ENCODE measurements at places on chromosomes 1 and 21.

DNA sequence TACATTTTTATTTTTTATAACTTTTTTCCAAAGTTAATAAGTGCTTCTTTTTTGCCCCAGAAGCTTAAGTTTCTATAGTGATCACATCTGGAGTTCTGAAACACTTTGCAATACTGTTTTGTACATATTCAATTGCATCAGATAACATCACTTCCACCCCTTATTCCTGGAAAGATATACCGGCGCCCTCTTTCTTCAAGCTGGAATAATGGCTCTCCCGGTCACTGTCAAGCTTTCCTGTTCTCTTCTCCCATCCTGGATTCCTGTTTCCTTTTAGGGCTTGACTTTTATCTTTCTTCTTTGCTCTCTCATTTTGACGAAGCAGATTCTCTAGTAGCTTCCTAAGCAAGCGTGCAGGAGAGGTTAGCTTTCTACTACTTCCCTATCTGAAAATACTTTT lies 1866.8 kb downstream of the MRPL39 start:
- DNase-seq = no peak

- DNase-seq = no peak
Observed at GRCh38 chr1:82121421-82121820, 320.7 kb downstream of the ADGRL2 start.

- DNase-seq = no peak
Observed at GRCh38 chr1:232635279-232635678, 5.3 kb upstream of the SIPA1L2 start.

- DNase-seq = no peak
Observed at GRCh38 chr1:111275079-111275478, 15.6 kb upstream of the CHIA start.

- DNase-seq = no peak
Observed at GRCh38 chr1:223733898-223734852, 21.8 kb downstream of the CAPN2 start.

GRCh38 chr1:177181631-177182291 lies 11.0 kb downstream of the BRINP2 start:
- DNase-seq = peak; percentile 75

- peak; percentile 83 for DNase-seq
Observed at GRCh38 chr1:203028784-203029553, 2.7 kb downstream of the PPFIA4 start.

DNA sequence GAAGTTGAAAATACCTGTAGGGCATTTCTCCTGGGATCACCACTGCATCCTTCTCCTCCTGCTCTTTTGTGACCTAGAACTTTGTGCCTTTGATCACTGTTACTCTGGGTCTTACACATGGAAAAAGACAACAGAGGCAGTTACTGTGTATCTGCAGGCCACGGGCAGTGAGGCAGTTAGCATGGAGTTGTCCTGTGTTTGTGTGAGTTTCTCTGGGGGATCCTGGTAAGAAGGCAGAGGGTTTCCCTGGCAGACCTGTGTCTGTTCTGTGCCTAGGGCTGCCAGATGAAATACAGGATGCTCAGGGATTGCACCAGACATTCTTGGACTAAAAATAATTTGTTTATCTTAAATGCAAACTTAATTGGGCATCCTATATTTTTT lies 44.4 kb upstream of the SCCPDH start:
- no peak for DNase-seq

GRCh38 chr21:41559658-41560631 lies 52.0 kb upstream of the TMPRSS2 start:
- no peak for DNase-seq

GRCh38 chr1:87202922-87203655 lies 125.6 kb upstream of the LMO4 start:
- DNase-seq = no peak

GRCh38 chr1:210771131-210771530 lies 362.8 kb downstream of the KCNH1 start:
- DNase-seq = no peak

DNA sequence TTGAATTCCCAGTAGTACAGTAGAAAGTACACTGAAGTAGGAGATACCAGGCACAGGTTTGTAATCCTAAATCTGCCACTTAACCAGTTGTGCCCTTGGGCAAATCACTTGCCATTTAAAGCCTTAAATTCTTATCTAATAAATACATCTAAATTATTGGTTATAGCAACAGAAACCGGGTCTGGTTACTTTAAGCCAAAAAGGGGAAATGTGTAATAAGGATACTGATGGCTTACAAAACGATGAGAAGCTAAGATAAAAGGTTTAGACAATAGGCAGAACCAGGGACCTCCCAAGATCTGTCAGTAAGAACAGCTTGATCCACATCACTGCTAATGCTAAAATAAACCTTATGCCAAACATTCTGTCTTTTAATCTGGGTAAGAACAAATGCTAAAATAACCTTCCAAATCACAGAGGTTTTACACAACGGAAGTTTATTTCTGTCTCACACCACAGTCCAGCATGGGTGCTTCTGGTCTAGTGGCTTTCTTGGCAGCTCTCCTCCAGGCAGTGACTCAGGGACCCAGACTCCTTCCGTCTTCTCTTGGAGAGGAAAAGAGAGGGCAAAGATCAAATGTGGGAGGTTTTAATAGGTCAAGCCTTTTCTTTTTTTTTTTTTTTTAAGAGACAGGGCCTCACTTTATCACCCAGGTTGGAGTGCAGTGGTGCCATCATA lies 16.5 kb upstream of the ZMYM1 start:
- no peak for DNase-seq

DNA sequence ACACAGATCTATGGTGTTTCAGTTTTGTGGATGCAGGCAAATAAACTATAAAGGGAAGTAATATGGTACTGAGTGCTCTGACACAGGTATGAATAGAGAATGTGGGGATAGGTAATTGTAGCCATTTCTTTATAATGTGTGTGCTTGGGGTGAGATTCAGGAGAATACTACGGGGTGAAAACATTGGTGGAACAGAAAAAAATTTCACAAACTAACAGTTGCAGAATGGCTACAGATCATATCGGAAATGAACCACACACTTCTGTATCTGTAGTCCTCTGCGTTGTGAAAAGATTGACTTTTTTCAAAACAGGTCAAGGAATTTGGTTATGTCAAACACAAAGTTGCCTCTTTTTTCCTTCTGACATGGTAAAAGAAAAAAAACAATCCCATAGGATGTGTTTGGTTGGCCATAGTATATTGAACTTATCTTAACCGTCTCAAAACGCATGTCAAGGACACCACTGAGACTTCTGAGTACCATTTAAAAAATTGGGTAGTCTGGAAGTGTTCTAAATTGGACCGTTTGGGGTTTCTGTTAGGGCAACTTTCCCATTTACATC lies 1.1 kb upstream of the CDC73 start:
- peak; percentile 10 for DNase-seq

DNA sequence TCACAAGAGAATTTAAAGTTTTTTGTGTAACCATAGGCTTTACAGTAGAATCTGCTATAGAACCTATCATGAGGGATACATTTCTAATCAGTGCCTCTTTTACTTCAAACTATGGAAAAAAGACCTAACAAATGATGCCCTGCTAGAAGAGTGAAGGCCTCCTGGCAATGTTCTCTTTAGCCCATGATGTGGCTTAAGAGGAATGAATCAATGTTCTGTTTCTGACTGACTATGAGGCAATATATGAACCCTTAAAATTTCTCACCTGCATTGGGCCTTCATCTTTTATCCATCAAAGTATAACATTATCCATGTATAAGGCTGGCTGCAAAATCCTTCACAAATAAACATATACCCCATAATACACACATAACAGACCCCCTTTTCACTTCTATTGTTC lies 65.7 kb upstream of the IL12RB2 start:
- no peak for DNase-seq

- no peak for DNase-seq
Observed at GRCh38 chr1:116312681-116313069, 60.4 kb upstream of the ATP1A1 start.

- DNase-seq = no peak
Observed at GRCh38 chr1:226722240-226722900, 16.7 kb downstream of the ITPKB start.

DNA sequence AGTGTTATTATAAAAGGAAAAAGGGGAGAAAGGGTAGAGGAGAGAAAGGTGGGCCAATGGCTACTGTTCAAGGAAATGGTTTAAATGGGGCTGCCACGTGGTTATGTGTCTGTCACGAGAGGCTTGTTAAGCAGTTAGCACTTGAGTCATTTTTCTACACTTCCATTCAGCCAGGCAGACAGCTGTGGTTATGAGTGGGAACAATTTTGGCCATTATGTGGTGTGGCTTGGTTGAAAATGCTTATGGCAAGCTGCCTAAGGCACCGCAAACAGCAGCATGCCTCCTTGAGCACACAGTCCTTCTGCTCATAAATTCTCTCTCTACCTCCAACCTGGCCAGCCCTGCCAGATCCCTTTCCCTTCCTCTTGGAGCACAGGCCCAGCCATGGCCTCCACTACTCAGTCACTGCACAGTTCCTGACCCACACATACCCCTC lies 3.2 kb upstream of the SRM start:
- no peak for DNase-seq

GRCh38 chr1:195328681-195329080 lies 1279.6 kb downstream of the KCNT2 start:
- DNase-seq = no peak

- DNase-seq = peak; percentile 61
Observed at GRCh38 chr1:150281221-150281757, 1.1 kb upstream of the CIART start.

DNA sequence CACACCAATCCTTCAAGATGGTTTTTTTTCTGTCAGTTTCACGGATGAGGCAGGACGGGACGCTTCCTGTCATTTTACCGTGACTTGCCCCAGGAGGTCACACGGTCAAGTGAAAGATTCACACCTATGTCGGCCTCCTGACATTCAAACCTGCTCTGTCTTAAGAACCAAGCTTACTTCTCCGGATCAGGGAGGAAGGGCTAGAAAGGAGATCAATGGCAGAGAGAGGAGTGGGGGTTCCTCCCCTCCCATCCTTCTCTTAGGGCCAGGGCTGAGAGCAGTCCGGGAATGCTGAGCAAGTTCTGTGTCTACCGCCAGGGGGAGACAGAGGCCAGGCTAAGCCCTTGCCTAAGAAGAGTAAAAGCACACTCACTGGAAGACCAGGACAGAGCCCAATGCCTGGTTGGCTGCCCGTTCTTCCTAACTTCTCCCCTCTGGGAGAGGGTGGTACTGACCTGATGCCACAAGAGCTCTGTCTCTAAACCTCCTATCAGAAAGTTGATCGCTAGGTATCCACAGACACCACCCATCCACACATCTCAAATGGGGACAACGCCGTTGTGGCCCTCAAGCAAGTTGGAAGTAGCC lies 1.1 kb upstream of the PPM1J start:
- peak; percentile 90 for DNase-seq

DNA sequence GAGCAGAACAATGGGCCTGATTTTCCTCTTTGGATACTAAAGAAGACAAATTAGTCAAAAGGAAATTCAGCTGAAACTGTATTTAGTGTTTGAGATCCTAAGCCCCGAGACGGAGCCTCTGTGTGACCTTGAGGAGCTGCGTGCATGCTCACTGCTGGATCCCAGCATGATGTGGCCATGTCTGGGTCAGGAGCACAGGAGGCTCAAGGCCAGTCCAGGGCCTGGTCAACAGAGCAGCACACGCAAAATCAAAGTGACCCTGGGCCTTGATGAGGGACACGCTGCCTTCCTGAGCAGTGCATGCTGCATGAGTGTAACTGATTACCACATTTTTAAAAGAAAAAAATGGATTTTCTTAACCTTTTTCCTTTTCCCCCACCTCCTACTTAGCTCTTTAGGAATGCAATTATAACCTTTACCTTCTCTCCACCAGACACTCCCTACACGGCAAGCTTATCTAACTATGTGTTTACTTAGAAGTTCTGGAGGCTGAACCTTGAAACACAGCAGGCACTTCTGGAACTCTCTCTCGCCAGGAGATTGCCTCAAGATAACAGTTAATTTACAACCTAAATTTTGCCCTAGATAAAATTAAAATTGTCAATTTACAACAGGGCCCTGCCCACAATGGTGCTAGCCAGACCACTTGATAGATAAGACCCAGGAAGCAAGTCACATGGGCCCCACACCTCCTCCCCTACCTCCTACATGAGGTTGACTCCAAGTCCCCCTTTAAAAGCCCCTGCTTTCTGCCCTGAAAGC lies 144.6 kb downstream of the LRIG2 start:
- no peak for DNase-seq

GRCh38 chr1:210588946-210589345 lies 260.2 kb downstream of the HHAT start:
- no peak for DNase-seq

GRCh38 chr1:9107136-9107535 lies 21.8 kb downstream of the GPR157 start:
- no peak for DNase-seq

DNA sequence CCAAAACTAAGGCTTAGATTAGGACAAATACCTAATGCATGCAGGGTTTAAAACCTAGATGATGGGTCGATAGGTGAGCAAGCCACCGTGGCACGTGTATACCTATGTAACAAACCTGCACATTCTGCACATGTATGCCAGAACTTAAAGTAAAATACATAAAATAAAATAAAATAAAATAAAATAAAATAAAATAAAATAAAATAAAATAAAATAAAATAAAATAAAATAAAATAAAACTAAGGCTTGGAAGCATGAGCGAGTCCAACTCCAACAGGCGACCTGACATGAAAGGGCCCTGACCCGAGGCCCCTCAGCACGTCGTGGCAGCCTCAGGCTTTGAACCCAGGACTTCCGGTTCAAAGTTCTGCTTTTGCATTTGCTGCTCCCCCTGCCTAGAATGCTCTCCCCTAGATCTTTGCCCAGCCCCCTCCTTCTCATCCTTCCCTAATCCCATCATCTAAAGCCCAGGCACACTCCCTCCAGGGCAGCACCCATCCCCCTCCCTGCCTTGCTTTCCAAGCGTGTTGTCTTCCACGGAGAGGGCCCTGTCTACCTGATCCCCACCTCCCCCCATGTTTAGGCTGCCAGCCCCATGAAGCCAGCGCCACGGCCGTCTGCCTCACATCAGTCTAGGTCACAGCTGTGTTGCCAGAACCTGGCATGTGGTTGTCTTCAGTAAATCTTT lies 64.3 kb downstream of the TAS1R2 start:
- no peak for DNase-seq

DNA sequence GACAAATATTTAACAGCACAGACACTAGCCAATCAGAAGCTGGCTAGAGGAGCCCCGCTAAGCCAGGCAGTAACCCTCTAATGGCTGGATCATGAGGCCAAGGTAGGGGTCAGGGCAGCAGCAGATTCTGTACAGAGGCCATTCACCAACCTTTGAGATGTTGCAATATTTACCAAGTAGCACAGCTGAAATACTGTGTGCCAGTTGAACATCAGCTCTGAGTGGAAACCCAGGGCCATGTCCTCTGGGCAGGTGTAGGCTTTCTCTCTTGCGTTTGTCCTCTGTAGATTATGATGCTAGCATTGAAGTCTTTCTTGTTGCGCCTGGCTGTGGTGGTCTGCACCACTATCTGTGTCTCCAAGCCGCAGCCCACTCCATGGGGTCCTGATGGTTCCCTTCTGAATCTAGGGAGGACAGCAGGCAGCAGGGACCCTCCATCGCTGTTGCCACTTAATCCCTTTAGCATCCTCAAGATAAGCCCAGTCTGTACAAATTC lies 2.5 kb upstream of the COG2 start:
- DNase-seq = no peak

GRCh38 chr1:173112129-173112528 lies 61.4 kb upstream of the TNFSF18 start:
- no peak for DNase-seq
